Renal pelvis (tissue), 12 donors: ENCODE measurements at places on chromosomes 1 and 21. TPM values are rescaled to one million over a fixed set of nuclear protein-coding genes. Genes with fewer than 3 reads are reported as not detected.

DNA sequence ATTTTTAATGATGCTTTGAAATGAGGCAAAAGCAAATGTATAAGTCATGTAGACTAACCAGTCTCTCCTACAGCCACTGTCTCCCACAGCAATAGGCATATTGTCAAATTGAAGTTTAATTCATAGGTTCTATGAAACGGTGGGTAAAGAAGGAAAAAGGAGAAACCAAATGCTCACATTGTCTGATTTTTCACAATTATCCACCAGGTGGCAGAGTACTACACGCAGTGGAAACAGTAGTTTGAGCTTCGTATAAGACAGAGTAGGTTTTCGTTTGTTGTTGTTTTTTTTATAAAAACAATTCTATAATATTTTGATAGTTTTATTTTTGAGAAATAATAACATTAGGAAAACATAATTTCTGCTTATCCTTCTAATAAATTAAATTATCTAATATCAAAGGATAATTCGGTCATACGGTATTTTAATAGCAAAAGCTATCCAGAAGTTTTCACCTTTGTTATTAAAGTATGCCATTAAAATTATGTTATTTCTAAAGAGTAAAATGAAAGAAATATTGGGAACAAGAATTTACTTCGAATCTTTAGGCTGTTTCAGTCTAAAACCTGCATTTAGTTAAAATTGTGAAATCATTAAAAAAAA, 39.1 kb downstream of the TYW3 start:
- peak; percentile 36 for DNase-seq

DNA sequence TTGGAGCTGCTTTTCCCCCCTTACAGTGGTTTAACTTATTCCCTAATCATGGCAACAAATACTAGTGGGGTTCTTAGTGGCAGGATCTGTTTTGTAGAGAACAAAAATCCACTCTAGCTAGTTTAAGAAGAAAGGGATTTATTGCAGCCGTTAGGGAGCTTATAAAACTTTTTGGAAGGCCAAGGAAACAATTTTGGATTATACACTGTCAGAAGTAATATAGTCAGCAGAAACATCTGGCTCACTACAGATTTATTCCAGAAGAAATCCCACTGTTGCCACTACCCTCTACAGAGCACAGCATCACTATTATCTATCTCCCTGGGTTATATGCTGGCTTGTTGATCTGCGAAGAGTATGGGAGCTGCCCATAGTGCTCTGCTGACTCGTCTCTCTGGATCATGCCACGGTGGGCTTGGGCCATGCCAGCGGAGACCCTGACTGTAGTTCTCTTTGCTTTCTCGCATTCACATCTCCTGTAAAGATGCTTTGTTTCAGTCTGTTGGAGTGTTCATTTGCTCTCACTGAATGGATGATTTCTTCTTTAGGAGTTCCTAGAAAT, 107.5 kb downstream of the ODF2L start:
- DNase-seq = no peak

DNA sequence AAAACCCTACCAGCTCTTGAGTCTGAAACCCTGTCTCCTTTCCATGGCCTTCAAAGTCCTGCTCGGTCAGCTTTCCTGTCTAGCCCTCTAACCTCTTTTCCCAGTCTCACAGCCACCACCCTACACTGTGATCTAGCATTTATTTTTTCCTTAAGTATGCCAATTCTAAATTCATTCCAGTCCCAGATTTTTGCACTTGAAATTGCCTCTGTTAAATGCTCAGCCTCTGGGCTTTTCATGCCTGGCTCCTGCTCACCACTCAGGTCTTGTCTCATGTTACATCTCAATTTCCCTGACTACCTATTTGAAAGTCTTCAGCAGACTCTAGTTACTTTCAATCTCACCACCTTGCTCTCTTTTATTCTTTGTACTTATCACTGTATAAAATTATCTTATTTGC, 176.2 kb downstream of the ADGRL4 start:
- DNase-seq = no peak

- no peak for DNase-seq
Observed at GRCh38 chr1:202568826-202569225, 141.4 kb downstream of the SYT2 start.

GRCh38 chr1:25710583-25711347, 89.2 kb upstream of the SELENON start:
- no peak for DNase-seq

DNA sequence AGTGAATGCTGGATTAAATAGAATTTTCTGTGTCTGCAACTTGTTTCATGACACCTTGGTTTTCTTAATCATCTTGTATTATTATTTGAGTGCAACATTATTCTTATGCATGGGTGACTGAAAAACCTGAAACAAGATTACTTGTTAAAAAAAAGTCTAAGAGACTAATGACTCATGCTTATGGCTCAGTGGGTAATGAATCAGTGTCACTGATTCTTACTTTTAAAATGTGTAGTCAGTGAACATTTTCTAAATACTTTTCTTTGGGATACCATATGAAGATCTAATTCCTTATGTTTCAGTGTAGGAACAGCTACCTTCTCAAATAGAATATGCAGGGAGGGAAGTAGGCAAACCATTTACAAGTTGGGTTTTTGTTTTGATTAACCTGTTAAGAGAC, 65.5 kb downstream of the PRKAA2 start:
- no peak for DNase-seq

- peak; percentile 40 for DNase-seq
Observed at GRCh38 chr1:31669786-31670592, 25.3 kb upstream of the PEF1 start.

- no peak for DNase-seq
Observed at GRCh38 chr1:72954943-72955342, 672.6 kb upstream of the NEGR1 start.

- DNase-seq = no peak
Observed at GRCh38 chr21:26397545-26397944, 175.5 kb downstream of the CYYR1 start.

DNA sequence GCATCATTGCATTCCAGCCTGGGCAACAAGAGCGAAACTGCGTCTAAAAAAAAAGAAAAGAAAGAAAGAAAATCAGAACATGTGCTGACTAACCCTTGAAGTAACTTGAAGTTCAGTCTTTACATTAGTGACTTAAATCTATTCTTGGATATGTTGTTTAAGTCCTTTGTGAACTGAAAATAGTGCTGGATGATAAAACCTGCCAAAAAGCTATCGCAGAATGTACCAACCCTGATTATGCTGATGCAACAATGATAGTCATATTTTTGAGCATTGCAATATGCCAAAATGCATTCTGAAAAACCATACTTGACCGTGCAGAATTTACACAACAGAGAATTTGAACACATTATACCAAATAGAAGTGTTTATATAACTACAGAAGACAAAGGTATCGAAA, 30.7 kb downstream of the SHISAL2A start:
- DNase-seq = no peak

DNA sequence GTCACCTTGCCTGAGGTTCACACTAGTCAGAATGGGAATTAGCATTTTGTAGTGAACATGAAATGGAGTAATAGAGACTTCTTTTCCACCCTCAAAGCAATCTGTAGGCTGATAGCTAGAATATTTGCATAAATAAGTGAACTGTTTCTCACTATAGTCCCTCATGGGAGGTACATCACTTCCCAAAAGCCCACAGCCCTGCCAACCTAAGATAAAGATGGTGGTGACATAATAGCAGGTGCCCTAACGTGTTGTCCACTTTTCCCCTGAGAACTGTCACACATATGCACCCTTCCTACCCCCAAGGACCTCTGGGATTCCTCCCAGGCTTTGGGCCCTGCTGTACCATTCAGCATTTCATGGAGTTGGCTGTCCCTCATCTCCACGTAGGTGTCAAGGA, 4.4 kb downstream of the TMEM35B start:
- no peak for DNase-seq

Gene GBP7
- 0.20 TPM for polyA plus RNA-seq

Gene RNF186
- polyA plus RNA-seq = 0.51 TPM

Gene EVA1C
- 3.2 TPM for polyA plus RNA-seq

Gene NES
- polyA plus RNA-seq = 148 TPM

Gene KIF21B
- 2.4 TPM for polyA plus RNA-seq

Gene PLEKHN1
- polyA plus RNA-seq = 0.26 TPM

Gene OR2L3
- polyA plus RNA-seq = not detected

Gene DNAJC6
- 7.4 TPM for polyA plus RNA-seq

Gene S100A7A
- not detected for polyA plus RNA-seq

Gene HSPB7
- 6.1 TPM for polyA plus RNA-seq

Gene SRGAP2
- polyA plus RNA-seq = 65.0 TPM
